Stimulated activated CD8-positive, alpha-beta memory T cell treated with anti-CD3 and anti-CD28 coated beads, Interleukin-7, amount 100 ng/mL, for 4 hours (primary cell): ENCODE measurements at places on chromosomes 1 and 21.

- no peak for DNase-seq
Measured at GRCh38 chr1:24970399-24970753, 40.3 kb upstream of the RUNX3 start.

DNA sequence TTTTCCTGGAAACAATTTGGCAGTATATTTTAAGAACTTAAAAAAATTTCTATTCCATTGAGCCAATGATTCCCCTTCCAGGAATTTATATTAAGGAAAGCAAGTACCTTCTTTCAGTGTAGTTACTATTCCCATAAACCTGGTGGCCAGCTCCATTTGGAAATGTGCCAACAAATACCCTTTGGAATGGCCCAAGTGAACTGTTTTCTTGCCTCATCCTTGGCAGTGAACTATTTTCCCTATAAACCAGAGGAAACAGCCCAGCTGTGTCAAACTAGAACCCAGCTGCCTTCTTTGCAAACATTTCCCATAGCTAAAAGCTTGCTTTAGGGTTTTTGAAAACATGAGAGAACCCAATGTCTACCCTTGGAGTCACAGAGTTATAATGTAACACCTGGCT lies 496.9 kb downstream of the NEGR1 start:
- DNase-seq: no peak

DNA sequence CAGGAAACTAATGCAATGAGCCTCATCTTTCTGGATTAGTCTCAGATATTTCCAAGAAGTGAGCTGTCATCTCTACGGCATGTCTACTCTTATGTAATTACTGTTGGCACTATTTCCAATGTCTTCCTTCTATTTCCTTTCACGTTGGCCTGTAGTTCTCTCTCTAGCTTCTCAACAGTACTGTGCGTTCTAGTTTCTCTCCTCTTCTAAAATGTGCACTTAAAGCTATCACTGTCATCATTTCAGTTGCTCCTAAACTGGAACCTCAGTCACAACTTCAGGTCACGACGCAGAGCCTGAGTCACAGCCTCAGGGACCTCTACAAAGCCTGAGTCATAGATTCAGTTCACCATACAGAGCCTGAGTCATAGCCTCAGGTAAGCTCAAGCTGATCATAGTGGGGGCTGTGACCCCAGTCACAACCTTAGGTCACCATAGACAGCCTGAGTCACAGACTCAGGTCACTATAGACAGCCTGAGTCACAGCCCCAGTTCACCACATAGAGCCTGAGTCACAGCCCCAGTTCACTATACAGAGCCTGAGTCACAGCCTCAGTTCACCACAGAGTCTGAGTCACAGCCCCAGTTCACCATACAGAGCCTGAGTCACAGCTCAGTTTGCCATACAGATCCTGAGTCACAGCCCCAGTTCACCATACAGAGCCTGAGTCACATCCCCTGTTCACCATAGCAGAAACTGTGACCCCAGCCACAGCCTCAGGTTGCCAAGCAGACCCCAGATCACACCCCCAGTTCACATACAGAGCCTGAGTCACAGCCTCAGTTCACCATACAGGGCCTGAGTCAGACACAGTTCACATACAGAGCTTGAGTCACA lies 13.0 kb downstream of the WNT9A start:
- DNase-seq: peak; percentile 55

DNA sequence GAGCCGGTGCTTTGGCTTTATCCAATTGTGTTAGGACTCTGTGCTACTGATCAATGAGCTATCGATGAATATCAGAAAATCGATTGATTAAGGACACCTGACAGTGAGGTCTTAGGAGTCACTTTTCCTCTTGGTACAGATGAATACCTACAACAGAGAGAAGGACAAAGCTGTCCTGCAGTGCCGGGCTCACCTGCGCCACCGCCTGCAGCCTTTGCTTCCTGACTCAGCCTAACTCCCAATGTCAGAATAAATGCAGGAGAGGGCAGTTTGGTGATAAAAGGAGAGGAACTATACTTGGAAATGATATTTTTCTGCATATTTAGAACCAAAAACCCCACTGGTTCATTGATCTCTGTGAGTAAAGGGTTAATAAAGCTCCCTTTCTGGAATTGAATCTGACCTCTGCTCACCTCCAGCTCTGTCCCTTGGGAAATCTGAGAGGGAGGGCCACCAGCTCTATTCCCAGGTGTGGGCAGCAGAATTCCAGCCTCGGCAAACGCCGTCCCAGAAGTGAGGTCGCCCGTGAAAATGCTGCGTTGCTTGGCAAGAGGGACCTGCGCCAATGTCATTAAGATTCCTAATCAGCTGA lies 39.3 kb downstream of the POFUT2 start:
- DNase-seq: no peak

GRCh38 chr21:34824314-34824713 lies 155.5 kb downstream of the CLIC6 start:
- DNase-seq: no peak

DNA sequence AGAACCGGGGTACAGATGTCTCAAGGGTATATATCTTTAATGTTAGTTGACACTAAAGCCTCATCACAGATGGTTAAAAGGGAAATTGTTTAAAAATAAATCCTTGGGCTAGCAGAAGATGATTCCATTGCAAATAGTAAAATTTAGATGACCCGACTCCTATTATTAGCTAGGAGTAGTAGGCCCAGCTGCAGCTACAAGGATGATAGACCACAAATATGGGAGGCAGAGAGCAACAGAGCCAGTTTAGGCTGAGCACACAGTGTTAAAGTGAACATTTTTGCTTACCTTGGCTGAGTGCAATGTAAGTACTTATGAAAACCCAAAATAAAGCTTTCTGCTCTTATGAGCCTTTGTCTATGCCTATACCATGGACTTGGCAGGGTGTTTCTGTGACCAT lies 100.5 kb upstream of the COL11A1 start:
- no peak for DNase-seq

GRCh38 chr1:97983126-97983525 lies 62.3 kb upstream of the DPYD start:
- DNase-seq: no peak

- DNase-seq: no peak
Measured at GRCh38 chr21:46173573-46173972, 10.7 kb downstream of the SPATC1L start.

DNA sequence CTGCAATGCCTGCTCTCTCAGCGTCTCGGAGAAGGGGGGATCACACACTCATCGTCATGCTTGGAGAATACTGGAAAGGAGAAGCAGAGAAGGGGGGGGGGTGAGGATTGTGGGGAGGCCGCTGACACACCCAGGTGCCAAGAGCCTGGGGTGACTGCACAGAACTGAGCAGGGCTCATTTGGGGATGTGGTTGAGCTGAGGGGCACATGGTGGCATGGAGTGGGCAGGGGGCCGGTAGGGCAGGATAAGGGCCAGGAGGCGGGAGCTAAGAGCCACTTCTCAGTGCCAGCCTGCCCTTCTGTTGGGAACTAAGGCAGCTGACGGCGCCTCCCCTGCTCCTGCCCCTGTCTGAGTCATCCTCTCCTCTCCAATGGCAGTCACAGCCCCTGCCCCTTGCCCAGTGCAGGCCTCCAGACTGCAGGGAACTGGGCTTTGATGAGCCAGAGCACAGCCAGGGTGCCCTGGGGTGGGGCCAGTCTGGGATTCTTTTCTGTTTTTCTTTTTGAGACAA lies 27.2 kb downstream of the MRPL37 start:
- no peak for DNase-seq

GRCh38 chr1:163670989-163671757 lies 349.4 kb downstream of the NUF2 start:
- no peak for DNase-seq

- peak; percentile 57 for DNase-seq
Measured at GRCh38 chr1:19715334-19716203, 50.9 kb downstream of the HTR6 start.

GRCh38 chr21:45175326-45176095 lies 101.1 kb downstream of the ADARB1 start:
- DNase-seq: no peak

GRCh38 chr1:221503268-221503667 lies 238.6 kb downstream of the DUSP10 start:
- DNase-seq: no peak

GRCh38 chr1:174946031-174946430 lies 53.7 kb upstream of the CACYBP start:
- no peak for DNase-seq

DNA sequence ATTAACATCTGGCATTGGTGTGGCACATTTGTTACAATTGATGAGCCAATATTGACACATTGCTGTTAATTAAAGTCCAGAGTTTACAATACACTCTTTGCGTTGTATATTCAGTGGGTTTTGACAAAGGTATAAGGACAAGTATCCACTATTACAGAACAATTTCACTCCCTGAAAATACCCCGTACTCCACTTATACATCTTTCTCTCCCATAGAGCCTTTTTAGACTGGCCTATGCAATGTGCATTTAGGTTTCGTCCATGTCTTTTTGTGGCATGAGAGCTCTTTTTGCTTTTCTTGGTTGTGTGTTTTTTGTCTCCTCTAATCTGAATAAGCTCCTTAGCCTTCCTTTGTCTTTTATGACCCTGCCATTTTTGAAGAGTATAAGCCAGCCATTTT lies 40.6 kb upstream of the TSNAX start:
- DNase-seq: no peak

DNA sequence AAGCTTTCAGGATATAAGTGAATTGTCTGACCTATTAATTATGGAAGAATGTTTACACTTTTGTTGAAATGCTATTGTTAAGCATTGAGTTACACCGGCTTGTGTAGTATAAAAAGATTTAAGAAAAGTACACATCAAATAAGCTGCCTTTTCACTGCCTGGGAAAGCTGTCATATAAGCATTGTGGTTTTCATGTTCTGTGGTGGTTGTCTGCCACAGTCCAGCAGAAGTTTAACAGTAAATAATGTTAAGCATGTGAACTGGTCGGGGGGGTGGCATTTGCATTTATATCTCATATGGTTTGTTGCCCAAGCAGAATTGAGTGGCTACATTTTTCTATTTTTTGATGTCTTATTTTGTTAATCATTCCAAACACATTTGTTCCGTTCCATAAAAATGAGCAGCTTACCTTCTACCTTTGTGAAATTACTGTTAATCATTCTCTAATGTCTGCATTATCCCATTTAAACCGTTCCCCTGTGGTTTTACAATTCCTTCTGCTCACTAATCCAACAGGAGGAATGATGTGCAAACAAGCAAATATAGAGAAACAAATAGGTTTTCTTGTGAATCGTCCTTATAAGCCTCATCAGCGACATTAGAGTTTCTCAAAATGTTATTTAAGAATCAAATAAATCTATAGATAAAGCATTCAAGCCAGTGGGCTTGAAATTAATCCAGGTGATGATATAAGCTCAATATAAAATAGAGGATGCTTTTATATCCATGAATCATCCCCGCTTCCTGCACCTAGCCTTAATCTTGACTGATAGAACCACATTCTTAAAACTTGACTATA lies 160.8 kb upstream of the SAMSN1 start:
- DNase-seq: no peak

DNA sequence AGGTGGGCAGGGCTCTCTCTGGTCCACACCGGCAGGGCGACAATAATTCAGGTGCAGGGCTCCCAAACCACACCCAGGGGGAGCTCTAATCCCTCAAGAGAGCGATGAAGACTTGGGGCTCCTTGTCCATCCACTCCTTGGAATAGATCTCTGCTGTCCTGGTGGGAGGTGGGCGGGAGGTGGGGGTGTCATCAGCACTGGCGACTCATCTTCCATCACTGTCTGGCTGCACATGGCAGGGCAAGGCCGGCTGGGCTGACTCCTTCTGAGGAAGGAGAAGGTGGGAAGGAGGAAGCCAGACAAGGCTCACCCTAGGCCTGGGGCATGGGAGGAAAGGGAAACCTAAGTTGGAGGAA lies 29.3 kb downstream of the TNNT2 start:
- no peak for DNase-seq

DNA sequence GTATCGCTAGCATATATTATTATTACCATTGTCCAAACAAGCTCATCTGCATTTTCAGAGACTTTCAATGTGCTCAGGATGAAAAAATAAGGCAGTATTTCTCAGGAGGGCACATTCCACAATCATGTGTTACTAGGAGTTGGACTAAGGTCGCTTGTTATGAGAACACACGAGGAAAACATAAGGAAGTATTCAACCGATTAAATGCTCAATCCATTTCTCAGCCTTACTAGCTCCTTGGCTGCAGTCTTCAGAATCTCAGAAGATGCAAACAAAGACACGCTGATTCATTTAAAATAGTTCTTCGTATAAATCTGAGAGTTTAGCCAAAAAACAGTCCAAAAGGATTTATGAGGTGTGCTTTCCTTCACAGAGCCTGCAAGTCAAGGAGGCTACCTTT lies 82.0 kb upstream of the JAK1 start:
- DNase-seq: no peak

DNA sequence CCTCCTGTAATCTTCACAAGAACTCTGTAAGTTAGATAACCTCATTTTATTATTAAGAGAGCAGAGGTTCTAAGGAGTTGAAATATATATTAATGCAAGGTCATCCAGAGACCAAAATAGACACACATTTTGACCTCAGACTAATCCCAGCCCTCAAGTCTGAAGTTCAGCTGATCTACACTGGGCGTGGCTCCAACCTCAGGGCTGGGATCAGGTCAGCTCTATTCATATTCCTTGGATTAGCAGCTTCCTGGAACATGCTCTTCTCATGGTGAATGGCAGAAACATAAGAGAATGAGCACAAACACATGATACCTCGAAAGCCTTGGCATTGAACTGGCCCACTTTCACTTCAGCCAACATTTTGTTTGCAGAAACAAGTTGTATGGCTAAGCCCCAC lies 200.8 kb upstream of the ST6GALNAC5 start:
- no peak for DNase-seq

DNA sequence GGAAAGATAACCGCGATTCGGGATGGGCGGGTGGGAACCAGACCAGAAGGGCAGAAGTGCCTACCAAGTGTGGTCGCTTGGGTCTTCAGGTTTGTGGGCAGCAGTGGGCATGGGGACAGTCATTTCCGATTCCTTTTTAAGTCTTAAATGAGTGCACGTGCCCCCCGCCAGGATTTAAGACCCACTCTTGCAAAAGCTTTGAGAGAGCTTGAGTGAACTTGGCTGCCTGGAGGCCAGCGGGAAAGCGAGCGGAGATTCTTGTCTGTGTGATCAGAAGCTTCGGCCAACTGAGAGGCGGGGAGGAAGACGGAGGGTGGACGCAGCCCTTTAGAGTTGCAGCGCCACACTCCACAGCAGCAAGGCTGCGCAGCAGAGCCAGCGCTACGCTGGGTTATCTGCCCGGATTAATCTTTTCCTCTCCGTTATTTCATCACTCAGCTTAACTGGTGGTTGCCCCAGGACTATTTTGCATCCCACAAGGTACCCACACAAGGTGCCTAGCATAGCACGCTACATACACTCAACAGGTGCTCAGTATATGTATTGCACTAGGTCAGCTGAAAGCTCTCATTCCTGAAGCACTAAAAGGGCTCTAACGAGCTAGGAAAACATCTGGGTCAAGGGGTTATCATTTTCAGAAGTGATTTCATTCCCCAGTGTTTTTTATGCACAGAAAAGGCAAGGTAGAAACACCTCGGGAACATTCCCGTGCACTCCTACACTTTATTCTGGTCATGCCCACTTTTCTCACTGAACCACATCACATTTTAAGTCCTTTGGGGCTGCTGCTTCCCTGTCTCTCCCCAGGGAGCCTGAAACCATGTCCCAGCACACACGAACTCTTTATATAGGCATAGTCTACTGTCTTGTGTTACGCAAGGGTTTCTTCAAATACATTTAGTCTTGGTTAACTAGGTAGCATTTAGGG lies 1.5 kb upstream of the BATF3 start:
- DNase-seq: peak; percentile 29

- no peak for DNase-seq
Measured at GRCh38 chr1:153764310-153764709, 10.9 kb upstream of the SLC27A3 start.

GRCh38 chr1:170931650-170932049 lies 3.7 kb upstream of the MROH9 start:
- no peak for DNase-seq
